ENCODE measurements at places on chromosomes 16 and 17.
A peak's percentile ranks its signal among the peaks of the same experiment; 100 is the strongest.

DNA sequence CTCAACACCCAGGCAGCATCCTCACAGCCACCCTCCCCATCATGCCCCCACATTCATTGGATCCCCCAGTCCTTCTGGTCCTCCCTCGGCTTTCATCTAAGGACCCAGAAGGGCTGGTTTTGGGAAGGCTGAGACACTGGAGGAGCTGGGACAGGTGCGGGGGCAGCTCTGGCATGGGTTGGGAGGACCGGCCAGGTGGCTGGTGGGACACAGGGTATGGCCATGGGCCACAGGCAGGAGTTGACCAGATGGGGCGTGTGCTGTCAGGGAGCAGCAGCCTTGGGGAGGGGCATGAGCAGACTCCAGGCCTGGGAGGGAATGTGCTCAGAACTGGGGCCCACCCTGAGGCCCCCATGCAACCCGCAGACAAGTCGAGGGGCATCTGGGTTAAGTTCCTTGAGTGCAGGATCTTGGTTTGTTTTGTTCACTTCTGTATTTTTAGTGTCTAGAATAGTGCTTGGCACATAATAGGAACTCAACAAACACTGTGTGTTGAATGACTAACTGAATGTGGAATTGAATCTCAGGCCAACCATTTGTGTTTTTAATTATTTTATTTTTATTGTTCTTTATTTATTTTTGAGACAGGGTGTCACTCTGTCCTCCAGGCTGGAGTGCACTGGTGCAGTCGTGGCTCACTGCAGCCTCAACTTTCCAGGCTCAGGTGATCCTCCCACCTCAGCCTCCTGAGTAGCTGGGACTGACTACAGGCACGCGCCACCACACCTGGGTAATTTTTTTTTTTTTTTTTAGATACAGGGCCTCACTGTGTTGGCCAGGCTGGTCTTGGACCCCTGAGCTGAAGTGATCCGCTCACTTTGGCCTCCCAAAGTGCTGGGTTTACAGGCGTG is 5.6 kb downstream of the P2RX1 start:
- no peak for DNase-seq

DNA sequence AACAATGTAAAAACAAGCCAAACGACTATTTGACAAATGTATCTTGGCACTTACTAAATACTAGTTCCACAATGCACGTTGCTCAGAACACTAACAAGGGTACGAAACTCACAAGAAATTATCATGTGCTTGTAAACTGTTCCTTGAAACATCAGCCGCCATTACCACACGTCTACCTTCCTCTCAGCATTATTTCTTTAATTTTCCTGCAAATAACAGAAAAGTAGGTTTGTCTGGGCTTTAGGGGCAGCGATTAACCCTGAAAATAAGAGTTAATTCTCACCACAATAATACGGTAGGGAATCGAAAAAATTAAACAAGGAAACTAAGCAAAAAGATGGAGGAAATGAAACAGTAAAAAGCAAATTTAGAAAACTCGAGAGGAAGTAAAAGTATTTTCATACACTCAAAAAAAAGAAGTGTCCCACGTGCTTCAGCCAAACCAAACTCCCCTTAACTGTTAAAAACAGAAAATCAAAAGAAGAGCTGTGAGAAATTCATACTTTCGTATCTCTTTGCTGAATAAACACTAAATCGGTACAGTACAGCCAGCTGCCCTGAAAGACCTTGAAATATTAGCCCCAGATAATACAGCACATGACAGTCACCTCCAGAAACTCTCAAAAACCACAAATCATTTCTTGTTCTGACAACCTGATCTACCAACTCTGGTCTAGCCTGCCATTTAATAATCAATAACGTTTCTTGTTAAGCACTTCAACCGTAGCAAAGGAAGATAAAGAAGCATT is 1.2 kb downstream of the ARHGAP17 start:
- no peak for DNase-seq

DNA sequence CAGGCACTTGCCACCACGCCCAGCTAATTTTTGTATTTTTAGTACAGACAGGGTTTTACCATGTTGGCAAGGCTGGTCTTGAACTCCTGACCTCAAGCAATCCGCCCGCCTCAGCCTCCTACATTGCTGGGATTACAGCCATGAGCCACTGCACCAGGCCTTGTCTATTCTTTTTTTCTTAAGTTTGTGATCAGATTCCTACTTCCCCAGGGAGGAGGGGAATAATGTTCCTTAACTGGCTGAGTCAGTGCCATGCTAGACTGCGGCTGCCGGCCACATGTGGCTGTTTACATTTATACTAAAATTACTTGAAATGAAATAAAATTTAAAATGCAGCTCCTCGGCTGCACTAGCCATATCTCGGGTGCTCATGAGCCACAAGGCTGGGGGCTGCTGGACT is 27.8 kb upstream of the USP36 start:
- no peak for DNase-seq

DNA sequence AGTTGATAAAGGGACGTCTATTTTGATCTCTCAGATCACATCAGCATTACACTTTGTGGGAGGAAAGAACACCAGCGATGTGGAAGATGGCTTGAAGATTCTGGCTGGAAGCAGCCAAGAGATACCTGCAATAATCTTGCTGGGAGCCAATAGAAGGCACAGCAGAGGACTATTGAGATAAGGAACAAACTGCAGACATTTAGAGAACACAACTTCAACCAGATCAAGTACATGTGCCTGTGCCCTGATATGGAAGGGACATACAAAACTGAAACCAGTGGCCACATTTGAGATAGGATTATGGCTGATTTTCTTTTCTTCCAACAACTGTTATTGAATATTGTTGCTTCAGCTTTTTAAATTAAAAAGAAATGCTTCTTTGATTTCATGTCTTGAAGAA is 18.6 kb upstream of the PSMD7 start:
- no peak for DNase-seq

- no peak for DNase-seq
Measured at GRCh38 chr16:88770461-88771293, 14.3 kb downstream of the PIEZO1 start.

GRCh38 chr16:87465306-87465705 is 27.5 kb downstream of the ZCCHC14 start:
- DNase-seq = no peak

DNA sequence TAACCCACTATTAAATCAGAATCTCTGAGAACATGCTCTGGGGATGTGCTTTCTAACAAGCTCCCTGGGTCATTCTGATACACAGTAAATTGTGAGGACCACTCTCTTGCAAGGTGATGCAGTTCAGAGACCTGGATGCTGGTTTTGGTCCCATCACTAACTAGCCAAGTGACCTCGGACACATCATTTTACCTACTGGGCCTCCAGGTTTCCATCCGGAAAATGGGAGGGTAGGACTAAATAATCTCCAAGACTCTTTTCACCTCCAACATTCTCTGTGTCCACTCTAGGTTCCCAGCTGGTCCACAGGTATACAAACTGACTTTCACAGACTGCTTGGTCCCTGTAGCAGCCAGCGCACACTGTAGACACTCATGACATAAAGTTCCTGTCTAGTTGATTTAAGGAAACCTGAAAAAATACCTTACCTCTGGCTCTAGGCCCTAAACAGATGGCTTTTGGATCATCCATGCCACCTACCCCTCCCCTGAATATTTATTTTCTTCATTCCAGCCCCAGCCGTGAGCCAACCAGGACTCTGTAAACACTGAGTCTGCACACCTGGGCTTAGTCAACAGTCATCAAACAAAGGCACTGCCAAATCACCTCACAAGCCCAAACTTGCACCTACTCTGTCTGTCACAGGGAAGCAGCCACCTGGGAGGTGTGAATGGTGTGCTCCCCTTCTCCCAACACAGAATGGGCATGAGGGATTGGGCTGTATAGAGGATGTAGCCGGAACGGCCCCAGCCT is 51.3 kb upstream of the MRPS23 start:
- DNase-seq = peak; percentile 99

GRCh38 chr17:17919169-17920107 is 52.8 kb downstream of the TOM1L2 start:
- DNase-seq = peak; percentile 14

DNA sequence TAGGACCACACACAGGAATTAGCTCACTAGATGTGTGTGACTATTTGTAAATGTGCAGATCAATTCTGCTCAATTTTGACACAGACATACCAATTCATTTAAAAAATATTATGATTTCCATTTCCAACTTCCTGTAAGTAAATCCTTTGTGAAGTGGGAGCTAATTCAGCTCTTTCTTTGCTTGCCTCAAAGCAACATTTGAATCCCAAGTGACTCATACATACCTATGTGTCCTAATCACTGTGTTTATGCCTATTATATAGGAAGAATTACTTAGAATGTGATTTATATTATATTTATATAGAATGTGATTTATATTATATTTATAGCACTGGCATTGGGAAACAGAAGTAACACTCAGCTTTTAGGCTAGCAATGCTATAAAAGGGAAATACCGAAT is 195.9 kb upstream of the C17orf78 start:
- no peak for DNase-seq

GRCh38 chr17:11736613-11737312 is 138.5 kb downstream of the DNAH9 start:
- no peak for DNase-seq

- no peak for DNase-seq
Measured at GRCh38 chr16:66692341-66692740, 4.2 kb downstream of the CMTM4 start.

- DNase-seq = no peak
Measured at GRCh38 chr17:58378733-58379510, 26.9 kb upstream of the SUPT4H1 start.

GRCh38 chr16:23855010-23855409 is 19.2 kb downstream of the PRKCB start:
- no peak for DNase-seq

DNA sequence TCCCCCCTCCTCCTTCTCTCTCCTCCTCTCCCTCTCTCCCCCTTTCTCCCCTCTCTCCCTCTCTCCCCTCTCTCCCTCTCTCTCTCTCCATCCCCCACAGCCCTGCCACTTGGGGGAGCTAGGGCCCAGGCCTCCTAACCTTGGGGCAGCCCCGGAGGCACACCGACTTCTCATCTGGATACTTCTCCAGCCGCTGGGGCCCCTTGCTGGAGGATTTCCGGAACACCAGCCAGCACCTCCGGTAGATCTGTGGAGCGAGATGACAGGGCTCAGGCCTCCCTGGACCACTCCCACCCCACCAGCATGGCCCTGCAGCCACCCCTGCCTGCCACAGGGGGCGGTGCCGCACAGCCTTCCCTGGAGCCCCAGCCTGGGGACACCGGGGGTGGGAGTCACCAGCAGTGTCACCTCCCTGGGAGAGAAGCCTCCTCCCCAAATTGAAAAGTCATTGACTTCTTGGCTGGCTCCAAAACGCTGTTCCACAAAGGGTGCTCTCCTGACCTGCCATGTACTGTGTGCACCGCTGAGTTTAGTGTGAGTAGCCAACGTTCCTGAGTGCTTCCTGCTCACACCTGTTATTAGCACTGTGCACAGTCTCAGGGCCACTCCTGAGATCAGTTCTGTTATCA is 10.5 kb downstream of the DOK4 start:
- DNase-seq = peak; percentile 40

DNA sequence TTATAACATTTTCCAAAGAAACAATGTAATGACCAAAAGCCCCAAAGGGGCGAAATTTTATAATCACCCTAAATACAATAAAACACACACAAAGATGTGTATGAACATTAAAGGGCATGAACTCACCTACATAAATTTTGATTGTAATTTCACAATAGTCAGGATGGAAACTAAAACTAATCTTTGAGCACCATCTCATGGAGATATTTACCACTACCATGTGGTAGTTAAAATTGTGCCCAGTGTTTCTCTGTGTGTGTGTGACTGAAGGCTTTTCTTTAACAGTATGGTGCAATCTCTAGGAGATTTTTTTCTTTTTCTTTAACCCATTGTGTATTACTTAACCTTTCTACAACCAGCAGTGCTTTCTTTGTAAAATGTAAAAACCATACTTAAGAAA is 19.7 kb upstream of the MEIOC start:
- no peak for DNase-seq

GRCh38 chr17:58088624-58089023 is 5.4 kb downstream of the DYNLL2 start:
- no peak for DNase-seq

DNA sequence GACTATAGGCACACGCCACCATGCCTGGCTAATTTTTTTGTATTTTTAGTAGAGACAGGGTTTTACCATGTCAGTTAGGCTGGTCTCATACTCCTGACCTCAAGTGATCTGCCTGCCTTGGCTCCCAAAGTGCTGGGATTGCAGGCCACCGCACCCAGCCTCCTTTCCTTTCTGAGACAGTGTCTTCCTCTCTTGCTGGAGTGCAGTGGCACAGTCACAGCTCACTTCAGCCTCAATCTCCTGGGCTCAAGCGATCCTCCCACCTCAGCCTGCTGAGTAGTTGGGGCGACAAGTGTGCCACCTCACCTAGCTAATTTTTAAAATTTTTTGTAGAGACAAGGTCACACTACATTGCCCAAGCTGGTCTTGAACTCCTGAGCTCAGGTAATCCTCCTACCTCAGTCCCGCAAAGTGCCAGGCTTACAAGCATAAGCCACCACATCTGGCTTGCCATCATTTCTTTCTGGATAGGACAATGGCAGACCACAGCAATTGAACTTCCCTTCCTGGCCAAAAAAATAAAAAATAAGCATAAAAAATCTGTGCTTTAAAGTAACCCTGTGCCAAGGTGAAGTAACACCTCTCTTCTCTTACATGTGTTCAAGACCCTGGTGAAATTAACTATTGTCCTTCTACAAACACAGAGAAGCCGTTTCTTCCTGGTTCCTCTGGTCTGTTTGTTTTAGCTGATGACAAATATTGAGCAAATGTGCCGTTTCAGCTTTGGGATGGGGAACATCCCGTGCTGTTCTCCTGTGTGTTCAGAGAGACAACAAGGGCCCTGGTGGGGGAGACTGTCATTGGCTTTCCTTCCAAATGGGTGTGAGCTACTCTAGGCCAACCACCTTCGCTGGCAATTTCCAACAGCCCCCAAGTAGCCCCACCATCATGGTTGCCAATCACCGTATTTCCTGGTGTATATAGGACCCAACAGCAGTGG is 60.2 kb downstream of the EMP2 start:
- peak; percentile 81 for DNase-seq

- no peak for DNase-seq
Measured at GRCh38 chr16:9176547-9177418, 85.3 kb downstream of the HAPSTR1 start.

GRCh38 chr16:4548124-4548523 is 8.0 kb upstream of the C16orf96 start:
- no peak for DNase-seq

- DNase-seq = no peak
Measured at GRCh38 chr16:70151941-70152509, 21.6 kb upstream of the CLEC18C start.

GRCh38 chr16:78504401-78504851 is 405.0 kb downstream of the WWOX start:
- DNase-seq = no peak

DNA sequence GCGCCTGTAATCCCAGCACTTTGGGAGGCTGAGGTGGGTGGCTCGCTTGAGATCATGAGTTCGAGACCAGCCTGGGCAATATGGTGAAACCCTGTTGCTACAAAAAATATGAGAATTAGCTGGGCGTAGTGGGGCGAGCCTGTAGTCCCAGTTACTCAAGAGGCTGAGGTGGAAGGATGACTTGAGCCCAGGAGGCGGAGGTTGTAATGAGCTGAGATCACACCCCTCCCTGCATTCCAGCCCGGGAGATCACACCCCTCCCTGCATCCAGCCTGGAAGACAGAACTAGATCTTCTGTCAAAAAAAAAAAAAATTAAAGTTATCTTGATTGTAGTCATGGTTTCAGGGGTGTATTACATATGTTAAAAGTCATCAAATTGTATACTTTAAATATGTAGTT is 26.8 kb upstream of the GLG1 start:
- DNase-seq = no peak

GRCh38 chr17:42975265-42975664 is 4.6 kb downstream of the PTGES3L start:
- DNase-seq = no peak

- DNase-seq = no peak
Measured at GRCh38 chr16:21128991-21129390, 21.7 kb downstream of the DNAH3 start.
